ENCODE measurements at places on chromosomes 13 and 19.

GRCh38 chr13:26037302-26037701, 14.5 kb downstream of the SHISA2 start:
- DNase-seq: peak; percentile 88

DNA sequence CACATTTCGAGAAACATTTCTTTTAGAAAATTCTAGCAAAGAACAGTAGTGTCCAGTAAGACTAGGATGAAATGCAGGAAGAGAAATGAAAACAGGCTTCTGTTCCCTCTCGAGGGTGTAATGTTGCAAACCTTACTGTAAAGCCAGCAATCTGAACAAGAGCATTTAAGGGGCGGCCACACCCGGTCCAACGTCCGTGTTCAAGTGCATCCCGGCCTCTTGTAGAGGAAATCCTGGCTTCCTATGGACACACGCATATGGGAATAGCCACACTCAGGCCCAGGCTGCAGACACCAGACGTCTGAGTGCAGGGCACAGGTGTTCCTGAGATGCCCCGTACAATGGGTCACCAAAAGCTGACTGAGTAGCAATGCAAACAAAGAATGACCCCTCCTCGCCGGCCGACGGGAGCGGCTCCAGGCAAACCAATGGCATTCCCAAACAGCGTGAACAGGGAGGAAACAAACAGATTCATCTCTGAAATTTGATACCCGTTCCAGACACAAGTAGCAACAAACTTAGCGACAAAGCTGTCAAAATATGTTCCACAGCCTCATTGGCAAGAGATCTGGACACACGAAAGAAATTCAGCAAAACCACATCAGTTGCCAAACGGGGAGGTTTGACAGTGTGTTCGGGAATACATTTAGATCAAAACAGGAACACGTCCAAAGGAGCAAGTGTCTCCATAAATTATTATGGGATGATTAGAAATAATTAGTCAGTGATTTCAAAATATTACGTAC, 278.6 kb upstream of the TSHZ3 start:
- no peak for DNase-seq

GRCh38 chr13:51158365-51158764, 47.3 kb upstream of the C13orf42 start:
- DNase-seq: no peak

DNA sequence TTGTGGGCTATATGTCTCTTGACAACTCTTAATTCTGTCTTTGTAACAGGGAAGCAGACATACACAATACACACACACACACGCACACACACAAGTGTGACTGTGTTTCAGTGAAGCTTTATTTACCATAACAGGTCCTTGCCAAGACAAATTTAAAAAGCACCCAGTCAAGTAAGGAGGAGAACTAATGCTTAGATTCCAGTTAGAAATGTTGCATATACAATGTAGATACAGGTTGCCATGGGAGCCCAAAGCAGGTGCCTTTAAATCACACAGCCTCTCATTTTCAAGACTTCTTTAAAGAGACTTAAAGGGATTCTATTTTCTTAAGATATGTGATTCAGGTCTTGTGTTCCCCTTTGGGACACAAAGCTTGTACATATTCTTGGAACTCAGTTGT, 1551.9 kb downstream of the EFNB2 start:
- DNase-seq: no peak

- DNase-seq: peak; percentile 56
Measured at GRCh38 chr19:719636-720344, 11.1 kb downstream of the PALM start.

GRCh38 chr19:31119951-31120690, 229.1 kb downstream of the TSHZ3 start:
- no peak for DNase-seq

DNA sequence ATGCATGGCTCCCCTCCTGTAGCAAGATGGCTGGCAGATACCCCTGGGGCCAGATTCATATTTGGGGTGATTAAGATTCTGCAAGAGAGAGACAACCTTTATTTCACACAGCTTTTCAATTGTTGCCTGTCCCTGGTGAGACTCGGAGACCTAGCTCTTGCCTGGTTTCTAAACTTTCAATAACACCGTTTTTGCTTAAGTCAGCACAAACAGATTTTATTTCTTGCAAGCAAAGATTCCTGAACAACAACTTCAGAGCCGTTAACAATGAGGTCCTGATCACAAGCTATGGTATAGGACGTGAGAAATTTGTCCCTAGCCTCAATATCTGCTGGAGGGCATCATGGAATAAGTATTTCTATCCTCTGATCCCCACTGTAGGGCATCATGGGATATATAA, 2.9 kb upstream of the CADM4 start:
- DNase-seq: no peak

GRCh38 chr19:46637224-46637623, 1.2 kb upstream of the GNG8 start:
- DNase-seq: no peak

DNA sequence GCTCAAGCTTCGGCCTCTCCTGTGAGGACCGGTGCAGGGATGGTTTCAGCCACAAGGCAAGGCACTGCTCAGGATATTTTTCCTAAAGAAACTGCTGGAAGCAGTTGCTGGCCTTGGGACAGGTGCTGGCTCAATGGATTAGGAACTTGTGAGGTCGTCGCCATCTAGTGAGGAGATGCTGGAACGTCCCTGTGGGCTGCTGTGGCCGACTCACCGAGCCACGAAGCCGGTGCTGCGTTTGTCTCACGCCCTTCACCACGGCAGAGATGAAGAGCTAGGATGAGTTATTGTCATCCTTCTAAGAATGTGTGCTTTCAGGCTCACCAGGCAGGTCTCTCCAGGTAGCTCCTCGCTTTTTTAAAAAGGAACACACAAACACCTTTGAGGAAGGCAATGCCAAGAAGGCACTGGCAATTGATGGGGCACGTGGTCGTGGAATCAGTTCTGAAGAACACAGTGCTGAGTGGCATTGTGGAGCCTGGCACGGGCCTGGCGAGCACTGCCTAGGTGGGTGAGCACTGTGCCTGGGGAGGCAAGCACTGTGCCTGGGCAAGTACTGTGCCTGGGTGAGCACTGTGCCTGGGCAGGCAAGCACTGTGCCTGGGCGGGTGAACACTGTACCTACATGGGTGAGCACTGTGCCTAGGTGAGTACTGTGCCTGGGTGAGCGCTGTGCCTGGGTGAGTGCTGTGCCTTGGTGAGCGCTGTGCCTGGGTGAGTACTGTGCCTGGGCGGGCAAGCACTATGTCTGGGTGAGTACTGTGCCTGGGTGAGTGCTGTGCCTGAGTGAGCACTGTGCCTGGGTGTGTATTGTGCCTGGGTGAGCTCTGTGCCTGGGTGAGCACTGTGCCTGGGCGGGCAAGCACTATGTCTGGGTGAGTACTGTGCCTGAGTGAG, 140.4 kb downstream of the TEX29 start:
- DNase-seq: peak; percentile 71

GRCh38 chr13:58239774-58240268, 608.3 kb downstream of the PCDH17 start:
- no peak for DNase-seq

DNA sequence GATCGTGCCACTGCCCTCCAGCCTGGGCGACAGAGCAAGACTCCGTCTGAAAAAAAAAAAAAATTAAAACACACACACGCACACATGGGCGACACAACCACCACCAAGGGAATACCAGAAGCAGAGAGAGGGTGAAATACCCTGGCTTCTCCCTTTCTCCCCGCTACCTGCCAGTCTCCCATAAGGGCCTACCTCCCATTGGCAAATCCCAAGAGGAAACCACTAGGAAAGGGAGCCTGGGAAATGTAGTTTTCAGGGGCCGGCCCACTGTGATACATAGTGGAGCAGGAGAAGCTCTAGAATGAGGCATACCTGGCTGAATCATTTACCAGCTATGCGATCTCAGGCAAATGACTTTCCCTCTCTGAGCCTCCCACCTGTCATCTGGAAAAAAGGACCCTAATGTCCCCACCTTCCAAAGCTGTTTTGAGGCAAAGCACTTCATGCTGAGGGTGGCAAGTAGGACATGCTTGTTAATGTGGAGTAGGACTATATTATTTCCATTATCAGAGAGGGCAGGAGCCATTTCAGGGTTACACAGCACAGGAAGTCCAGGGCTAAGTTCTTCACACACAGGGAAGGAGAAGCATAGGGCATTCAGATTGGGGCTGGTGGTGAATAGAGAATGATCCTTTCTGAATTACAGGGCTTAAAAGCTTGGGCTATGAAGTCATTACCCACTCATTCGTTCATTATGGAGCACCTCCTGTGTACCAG, 14.3 kb upstream of the HNRNPUL1 start:
- no peak for DNase-seq

DNA sequence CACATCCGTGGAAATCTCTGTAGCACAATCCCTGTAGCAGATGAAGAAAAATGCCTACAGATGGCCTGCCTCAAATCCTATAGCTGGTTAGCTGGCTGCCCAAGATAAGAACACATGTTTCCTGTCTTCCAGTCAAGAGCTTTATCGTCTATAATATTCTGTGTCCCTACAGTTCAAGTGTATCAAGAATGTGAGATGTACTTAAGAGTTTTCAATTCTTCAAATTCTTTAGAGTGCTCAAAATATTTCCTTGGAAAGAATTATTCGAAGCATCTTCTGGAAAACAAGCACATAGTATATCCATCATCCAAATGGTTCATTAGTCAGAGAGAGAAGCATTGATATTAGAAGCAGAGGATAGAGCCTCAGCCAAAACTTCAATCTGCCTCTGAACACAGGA, 239.8 kb downstream of the COG6 start:
- no peak for DNase-seq

- DNase-seq: no peak
Measured at GRCh38 chr13:42526276-42526675, 47.7 kb upstream of the TNFSF11 start.

DNA sequence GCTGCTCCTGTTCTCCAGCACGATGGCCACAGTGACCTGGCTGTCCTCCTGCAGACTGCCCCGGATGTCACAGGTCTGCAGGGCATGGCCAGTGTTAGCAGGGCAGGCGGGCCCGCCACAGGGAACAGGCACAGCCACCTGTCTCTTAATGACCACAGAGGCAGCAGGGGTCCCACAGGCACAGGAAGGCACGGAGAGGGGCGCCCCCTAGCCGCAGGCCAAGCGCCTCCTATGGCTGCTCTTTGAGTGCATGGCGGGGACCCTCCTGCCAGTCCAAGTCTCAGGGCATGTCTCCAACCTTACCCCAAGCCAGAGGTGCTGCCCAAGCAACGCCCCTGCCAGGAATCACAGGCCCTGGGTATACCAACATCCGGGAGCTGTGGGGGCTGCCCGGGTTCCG, 14.1 kb downstream of the IZUMO4 start:
- DNase-seq: no peak

GRCh38 chr19:54439174-54439851, 9.7 kb upstream of the LENG8 start:
- DNase-seq: peak; percentile 81

DNA sequence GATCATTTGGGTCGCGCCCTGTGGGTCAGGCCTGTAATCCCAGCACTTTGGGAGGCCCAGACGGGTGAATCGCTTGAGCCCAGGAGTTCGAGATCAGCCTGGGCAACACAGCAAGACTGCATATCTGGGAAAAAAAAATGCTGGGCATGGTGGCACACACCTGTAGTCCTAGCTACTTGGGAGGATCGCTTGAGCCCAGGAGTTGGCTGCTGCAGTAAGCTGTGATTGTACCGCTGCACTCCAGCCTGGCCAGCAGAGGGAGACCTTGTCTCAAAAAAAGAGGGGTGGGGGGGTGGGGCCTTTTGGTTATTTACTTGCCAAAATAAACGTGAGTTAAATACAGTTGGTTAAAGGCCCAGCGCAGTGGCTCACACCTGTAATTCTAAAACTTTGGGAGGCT, 9.8 kb upstream of the ZNF544 start:
- DNase-seq: no peak

DNA sequence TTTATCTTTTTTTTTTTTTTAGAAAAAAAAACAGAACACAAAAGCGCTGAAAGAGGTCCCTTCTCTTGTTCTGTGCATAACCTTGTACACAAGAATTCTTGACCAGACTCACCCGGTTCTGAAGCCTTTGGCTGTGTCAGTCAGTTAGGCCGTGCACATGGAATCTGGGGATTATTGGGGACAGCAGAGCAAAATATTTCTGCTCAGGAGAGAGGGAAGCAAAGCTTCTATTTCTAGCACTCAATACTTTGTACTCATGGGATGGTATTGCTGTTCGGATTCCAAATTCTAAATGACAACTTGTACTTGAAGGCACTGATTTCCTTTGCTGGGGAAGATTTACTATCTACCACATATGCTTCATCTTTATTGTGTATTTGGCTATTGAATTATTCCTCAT, 272.7 kb downstream of the NHLRC3 start:
- DNase-seq: no peak

DNA sequence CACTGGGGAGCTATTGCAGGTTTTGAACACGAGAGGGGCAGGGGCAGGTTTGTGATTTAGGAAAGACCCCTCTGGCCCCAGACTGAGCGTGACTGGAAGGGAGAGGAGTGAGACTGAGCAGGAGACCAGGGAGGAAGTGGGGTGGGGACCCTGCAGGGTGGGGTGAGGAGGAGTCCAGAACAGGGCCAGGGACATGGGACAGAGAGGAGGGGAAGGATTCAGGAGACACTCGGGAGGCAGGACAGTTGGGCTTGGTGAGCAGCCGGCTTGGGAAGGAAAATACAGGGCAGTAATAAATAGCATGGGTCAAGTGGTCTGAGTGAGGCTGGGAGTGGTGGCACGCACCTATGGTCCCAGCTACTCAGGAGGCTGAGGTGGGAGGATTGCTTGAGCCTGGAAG, 9.4 kb downstream of the FOSB start:
- DNase-seq: no peak

DNA sequence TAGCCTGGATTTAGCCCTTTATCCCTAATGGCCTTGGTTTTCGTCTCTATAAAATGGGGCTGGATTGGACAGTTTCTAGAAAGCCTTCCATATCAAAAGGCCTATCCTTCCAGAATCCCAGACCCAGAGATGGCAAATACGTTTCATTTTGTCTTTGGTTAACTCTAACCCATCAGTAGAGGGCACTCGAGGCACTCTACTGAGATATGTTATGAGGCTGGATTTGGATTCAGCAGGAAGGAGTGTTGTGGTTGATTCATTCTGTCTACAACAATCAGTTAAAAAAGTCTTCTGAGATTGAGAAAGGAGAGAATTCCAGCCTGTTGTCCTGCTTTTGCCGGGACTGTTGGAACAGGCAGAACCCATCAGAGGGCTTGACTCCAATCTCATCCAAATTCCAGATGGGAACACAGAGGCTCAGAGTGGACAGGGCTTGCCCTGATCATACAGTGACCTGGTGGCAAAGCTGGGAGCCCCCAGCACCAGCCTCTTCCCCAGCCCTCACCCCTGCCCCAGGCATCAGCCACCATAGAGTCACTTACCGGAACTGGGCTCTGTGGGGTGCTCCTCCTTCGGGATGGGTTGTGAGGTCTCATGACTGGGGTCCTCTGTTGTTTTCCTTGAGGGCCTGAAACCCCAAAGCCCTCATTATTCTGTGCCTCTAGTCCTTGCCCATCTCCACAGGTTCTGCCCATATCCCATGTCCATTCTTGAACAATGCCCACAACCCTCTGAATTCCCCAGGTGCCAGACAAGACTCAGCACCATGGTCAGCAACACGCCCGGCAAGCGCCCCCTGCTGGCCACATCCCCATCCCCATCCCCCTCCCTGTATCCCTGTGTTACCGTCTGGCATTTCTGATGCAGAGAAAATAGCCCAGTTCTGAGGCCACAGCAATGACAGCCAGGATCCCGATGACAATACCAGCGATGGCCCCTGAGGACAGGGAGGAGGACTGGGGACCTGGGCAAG, 12.3 kb upstream of the ZNF180 start:
- no peak for DNase-seq
